ENCODE measurements at places on chromosomes 6 and 20.

DNA sequence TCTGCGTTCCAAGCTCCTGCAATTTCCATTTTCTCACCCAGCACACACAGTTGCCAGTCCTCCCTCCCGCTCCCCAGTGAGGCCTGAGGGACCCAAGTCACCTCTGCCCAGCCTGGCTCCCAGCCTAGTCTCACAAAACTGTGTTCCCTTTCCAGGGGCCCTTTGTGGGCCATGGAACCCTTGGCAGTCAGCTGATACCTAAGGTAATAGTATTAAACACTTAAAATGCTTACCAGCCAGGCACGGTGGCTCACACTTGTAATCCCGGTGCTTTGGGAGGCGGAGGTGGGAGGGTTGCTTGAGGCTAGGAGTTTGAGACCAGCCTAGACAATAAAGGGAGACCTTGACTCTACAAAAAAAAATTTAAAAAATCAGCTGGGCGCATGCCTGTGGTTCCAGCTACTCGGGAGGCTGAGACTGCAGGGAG is 3.2 kb upstream of the RBM38 start:
- no peak for DNase-seq

DNA sequence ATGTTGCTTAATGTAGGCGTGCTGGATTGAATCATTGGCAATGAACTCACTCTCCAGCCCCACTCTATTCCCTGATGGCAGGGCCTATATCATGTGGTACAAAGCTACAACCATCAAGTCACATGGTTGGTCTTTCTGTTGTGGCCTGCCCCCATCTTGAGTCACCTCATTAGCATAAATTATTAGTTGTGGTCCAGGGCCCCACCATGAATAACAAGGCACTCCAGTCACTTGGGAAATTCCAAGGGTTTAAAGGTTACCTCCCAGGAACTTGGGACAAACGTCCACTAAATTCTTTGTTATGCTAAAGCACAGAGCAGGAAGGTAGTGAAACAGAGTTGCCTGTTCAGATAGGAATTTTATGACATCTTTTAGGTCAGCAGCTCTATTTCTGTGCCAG is 193.7 kb downstream of the SLC35F1 start:
- DNase-seq = no peak

GRCh38 chr6:13012296-13012695 is 295.7 kb downstream of the PHACTR1 start:
- DNase-seq = no peak

GRCh38 chr20:41040855-41041254 is 12.2 kb downstream of the TOP1 start:
- DNase-seq = no peak

DNA sequence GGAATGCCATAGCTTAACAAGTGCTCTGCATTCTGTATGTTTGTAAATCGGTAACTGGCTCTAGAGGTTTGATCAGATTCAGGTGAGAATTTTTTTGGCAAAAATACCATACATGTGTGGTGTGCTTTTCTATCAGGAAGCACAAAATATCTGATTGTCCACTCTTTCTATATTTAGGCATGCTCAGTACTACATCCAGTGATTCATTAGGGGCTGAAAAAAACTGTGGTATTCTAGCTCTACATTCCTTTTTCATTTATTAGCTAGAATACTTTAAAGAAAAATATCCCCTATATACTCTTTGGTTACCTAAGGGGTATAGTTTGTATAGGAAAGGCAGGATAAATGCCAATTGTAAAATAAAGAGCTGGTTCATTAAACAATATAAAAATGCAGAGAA is 10.6 kb upstream of the ELOVL2 start:
- DNase-seq = no peak

DNA sequence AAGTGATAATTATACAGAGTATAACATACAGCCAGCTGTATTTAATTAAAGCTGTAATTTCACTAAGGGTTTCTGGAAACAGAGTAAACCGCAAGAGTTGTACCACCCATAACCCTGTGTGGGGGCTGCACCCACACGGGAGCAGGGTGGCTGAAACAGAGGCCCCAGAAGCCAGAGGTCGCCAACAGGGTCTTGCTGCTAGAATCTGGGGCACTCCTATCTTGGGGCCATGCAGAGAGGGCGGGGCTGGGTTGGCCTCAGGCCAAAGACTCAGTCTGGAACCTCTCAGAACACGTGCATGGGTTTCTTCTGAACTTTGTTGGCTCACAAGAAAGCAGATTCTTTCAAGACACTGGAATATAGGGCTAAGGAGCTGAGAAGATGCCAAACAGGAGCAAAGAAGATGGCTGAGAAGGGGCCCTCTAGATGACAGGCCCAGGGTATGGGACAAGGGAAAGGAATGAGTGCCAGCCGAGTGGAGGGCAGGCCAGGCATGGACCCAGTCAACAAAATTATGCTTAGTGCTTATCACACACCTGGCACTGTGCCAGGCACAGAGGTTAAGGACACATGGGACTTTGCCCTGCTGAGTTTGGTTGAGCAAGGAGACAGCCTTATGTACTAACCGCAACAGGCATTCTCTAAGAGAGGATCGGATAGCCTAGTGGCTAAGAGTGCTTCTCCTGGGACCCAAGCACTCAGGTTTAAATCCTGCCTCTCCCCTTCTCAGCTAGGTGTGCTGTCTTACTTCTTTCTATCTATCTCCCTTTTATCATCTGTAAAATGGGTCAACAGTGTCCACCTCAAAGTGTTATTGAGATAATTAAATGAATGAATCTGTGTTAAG is 96.6 kb upstream of the FOXP4 start:
- DNase-seq = no peak

DNA sequence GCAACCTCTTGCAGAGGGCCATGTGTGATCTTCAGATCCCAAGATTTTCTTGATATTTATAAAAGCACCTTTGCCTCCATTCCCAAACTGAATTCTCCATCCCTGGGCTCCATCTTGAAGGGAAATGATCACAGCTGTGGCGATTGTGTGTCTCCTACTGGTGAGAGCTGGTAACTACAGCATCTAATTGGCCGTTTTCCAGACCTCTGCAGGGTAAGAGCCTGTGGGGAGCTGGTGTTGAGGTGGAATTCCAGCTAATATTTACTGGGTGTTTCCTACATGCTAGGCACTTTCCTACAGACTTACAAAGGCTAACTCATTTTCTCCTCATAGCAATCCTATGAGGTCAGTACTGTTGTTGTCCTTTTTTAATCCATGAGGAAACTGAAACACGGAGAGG is 59.2 kb upstream of the FNDC1 start:
- DNase-seq = no peak

DNA sequence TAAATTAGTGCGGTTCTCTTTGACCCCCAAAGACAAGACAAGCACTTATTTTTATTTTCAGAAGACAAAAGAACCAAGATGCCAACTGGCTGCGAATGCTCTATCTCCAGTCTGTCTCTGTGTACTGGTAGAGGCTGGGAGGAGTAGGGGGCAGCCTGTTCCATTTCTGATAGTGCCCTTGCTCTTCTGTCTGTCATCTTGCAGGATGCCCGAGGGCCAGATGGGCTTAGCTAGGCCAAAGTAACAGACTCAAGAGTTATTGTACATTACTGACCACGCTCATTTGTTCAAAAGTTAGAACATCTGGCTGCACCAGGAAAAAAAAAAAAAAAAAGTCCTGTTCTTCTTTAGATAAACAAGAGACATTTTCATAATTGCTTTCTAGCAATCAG is 198.1 kb upstream of the UST start:
- DNase-seq = no peak

GRCh38 chr20:5686384-5687105 is 63.7 kb upstream of the SHLD1 start:
- no peak for DNase-seq

DNA sequence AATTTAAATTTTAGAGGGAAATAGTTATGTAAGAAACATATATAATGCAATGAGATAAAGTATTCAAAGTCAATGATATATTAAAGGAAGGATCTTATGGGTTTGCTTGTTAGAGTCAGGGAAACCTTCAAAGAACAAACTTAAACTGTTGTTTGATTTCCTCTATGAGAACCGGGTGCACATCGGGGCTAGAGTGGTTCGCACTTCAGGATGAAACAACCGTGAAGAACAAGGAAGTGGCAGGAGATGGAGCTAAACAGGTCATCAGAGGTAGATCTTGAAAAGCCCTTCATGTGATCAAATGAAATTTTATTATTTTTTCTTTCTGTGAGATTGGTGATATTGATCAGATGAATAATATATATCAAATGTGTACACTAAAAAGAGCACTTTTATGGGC is 951.9 kb upstream of the FLRT3 start:
- DNase-seq = no peak

- no peak for DNase-seq
Observed at GRCh38 chr20:56795492-56795891, 166.4 kb downstream of the TFAP2C start.

GRCh38 chr20:47118641-47119040 is 224.0 kb downstream of the EYA2 start:
- no peak for DNase-seq

GRCh38 chr6:31441365-31442267 is 38.2 kb downstream of the MICA start:
- DNase-seq = no peak

GRCh38 chr6:144190080-144190479 is 39.8 kb downstream of the STX11 start:
- no peak for DNase-seq

GRCh38 chr20:7375905-7376304 is 564.4 kb downstream of the HAO1 start:
- no peak for DNase-seq

DNA sequence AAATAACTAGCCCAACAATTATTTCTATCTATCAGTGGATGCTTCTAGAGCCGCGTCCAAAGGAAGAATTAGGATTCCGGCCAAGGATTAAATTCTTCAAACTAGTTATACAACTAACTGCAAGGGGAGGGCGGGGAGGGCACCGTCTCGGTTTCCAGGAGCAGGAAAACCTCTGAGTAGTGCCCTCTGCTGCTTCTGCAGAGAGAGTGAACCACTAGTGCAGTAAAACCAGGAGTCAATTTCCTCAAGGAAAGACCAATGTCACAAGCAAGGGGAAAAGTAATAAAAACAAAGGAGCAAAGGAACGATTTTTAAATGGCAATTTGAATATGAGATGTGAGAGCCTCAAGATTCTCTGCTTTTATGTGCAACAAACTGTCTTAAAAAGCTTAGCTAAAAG is 16.5 kb upstream of the UBE2J1 start:
- no peak for DNase-seq

DNA sequence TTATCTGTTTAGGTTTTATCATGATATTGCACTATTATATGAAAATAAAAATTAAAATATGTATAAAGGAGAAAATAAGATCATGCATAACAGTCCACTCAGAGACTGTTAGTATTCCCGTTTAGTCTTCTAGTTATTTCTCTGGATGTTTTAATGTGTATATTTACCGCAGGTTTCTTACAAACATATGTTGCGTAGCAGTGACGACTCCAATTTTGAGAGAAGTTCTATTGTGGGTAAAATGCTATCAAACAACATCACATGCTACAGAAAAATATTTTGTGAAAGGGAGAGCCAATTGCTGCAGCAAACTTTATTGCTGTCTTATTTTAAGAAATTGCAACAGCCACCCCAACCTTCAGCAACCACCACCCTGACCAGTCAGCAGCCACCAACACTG is 72.4 kb upstream of the NXT1 start:
- no peak for DNase-seq

DNA sequence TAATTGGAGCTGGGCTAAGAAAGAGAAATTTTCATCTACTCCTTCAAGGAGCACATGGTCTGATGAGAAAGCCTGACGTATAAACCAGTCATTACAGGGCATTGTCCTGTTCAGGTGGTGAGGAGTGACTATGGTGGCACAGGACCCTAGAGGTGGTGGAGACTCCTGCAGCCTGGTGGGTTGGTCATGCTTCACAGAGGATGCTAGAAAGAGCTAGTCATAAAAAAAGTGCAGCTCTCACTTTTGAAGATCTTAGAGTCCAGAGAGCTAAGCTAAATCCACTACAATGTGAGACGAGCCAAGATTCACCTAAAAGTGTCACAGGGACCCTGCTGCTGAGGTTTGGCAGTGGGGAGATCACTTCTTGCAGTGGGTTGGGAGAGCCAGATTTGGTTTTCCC is 9.8 kb upstream of the ZNF831 start:
- no peak for DNase-seq

GRCh38 chr20:21380711-21381110 is 16.6 kb downstream of the NKX2-4 start:
- DNase-seq = no peak

- no peak for DNase-seq
Observed at GRCh38 chr6:15528870-15529269, 134.0 kb downstream of the DTNBP1 start.

- no peak for DNase-seq
Observed at GRCh38 chr20:11814267-11814666, 103.4 kb upstream of the BTBD3 start.

- no peak for DNase-seq
Observed at GRCh38 chr6:168247443-168248147, 72.0 kb downstream of the DACT2 start.

DNA sequence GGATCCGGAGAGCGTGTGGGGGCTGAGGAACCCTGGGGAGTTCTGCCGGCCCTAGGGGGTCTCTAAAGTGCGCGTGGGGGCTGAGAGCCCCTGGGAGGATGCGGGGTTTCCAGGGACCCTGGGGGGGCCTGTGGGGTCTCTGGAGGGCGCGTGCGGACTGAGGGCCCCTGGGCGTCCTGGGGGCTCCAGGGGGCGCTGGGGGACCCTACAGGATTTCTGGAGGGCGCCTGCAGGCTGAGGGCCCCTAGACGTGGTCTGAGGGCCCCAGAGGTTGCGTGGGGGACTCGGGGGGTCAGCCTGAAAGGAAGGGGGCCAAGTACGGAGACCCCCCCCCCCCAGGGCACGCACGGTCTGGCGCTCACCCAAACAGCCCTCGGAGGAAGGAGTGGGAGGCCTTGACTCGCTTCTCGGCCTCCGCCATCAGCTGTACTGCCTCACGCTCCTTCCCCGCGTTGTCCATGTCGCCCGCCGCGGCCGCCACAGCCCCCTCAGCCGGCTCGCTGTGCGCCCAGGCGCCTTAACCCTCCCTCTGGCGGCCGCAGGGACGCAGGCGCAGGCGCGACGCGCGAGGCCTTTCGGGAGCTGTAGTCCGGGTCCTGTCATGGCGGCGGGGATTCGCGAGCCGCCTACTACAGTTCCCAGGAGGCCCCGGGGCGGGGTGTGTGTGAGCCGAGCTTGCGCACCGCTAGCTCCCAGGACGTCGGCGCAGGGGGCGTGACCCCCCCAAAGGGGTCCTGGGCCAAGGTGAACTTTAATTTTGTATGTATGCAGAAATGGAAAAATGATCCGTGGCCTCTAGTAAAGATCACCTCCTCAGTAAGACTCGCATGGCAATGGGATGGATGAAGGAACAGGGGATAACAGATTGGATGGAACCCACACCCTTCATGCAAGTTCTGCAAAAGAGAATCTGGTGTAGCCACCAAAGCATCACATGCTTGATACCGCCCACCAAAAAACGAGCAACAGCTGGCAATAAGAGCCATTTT is at the start of gene NAPB:
Gene NAPB, minus strand, starts transcription at position 546 of the 989 bp plus-strand sequence. Its CDS starts 86 bp downstream, at position 460.
- peak; percentile 84 for DNase-seq

- DNase-seq = no peak
Observed at GRCh38 chr20:50848341-50848808, 53.5 kb downstream of the BCAS4 start.

GRCh38 chr6:141403827-141404226 is 728.9 kb upstream of the GJE1 start:
- no peak for DNase-seq

- no peak for DNase-seq
Observed at GRCh38 chr6:169912266-169913095, 161.1 kb downstream of the ERMARD start.

- no peak for DNase-seq
Observed at GRCh38 chr6:15524861-15525401, 137.9 kb downstream of the DTNBP1 start.
